ENCODE measurements at places on chromosomes 5 and 9.
A peak's percentile ranks its signal among the peaks of the same experiment; 100 is the strongest.

DNA sequence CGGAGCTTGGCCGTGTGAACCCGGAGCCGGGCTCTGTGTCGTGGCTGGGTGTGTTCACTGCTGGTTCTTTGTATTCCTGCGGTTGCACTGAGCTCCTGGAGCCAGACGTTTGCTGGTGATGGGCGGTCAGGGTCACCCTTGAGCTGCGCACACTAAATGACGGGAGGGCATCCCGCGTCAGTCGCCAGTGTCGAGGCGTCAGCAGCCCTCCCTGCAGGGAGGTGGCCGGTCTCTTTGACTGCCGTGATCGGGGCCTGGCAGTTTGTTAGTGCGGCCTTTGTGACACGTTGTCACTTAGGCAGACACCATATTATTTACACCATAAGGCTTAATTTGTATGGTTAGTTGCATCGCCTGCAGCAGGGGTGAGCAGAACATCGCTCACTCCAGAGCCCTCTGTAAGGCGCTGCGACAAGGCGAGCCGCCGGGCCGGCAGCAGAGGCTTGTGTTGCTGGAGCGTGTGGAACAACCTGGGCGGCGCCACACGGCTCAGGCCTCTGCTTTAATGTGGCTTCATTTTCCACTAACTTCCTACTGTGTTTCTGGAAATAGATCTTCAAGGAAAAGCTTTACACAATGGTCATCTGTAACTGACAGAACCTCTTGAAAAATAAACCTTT lies 8.3 kb downstream of the NDUFS6 start:
- no peak for DNase-seq

- peak; percentile 30 for DNase-seq
Measured at GRCh38 chr9:137406876-137407589, 15.9 kb downstream of the EXD3 start.

GRCh38 chr5:9947225-9947714 lies 302.4 kb downstream of the ATPSCKMT start:
- no peak for DNase-seq

DNA sequence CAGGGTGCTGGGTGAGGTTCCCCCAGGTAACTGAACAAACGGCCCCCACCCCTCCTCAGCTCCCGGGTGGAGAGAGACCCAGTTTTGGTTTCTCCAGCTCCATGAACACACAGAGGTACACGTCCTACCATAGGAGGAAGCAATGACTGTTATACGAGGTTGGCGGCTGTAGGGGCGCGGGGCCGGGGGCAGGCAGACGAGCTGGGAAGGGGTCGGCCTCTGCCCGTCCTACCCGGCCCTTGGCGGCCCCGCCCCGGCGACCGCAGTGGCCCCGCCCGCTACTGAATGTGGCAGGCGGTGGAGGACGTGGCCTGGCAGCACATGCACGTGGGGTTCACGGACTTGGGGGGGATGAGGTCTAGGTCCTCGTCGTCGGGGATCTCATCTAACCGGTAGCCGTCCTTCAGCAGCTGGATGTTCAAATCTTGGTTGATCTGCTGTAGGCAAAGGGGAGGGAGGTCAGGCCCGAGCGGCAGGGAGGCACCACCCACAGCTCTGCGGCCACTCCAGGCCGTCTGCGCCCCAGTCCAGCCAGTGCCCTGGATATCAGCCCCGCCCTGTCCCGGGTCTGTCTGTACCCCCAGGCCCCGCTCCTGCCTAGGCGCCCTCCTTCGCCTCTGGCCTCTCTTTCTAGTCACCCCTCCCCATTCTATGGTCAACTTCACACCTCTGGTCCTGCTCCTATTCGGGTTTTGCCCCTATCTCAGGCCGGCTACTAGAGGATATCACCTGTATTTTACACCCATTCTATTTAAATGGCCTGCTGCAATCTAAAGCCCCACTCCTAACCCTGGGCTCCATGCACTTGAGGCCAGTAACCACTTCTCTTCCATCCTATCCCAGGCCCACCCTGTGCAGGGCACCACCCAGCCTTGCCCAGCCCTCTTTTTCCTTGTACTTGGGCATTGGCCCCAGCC lies 24.2 kb upstream of the MYORG start:
- DNase-seq = no peak

DNA sequence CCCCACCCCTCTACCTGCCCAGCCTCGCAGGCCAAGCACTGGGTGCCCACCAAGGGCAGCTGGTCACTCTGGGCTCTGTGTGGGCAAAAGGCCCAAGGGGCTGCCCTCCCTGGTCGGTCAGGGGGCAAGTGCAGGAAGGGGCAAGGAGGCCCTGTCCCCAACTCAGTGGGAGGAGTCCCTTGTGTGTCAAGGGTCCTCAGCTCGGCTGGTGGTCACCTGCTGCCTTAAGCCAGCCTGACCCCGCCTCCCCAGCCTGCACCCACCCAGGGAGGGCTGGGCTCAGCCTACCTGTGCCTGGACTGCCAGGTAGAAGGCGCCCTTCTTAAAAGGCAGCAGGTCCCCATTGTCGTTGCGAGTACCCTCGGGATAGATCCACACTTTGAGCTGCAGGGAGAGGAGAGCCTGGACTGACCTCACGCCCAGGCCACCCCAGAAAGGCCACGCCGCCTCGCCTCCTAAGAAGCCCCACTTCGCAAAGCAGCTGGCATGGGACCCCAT lies 10.9 kb downstream of the AGPAT2 start:
- no peak for DNase-seq

DNA sequence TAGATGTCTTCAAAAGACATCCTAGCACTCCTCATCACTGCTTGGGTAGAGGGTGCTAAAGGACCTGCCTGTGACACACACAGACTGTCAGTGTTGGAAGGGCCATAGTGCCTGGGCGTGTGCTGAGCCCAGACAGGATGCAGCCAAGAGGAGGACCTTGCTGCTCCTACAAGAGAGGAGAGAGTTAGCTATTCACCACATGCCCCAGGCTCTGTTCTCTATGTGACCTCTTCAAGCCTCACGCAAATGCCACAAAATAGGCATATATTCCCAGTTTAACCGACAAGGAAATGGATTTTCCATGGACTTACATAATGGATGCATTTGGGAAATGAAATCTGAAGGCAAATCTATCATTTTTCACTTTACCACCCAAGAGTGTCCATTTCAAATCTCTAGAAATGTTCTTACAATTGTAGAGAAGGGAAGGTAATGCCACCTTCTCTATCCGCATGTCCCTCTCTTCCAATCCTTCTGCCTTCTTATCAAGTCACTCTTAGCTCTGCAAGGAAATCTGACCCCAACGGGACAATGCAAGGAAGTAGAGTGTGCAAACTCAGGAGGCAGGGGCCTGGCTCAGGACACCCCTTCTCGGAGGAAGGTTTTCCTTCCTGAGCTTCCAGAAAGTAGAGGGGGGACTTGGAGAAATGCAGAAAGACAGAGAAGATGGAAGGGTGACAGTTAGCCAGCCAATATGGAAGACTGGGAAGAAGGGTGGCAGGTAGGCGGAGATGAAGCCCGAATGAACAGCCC lies 49.5 kb downstream of the TRIM32 start:
- no peak for DNase-seq

DNA sequence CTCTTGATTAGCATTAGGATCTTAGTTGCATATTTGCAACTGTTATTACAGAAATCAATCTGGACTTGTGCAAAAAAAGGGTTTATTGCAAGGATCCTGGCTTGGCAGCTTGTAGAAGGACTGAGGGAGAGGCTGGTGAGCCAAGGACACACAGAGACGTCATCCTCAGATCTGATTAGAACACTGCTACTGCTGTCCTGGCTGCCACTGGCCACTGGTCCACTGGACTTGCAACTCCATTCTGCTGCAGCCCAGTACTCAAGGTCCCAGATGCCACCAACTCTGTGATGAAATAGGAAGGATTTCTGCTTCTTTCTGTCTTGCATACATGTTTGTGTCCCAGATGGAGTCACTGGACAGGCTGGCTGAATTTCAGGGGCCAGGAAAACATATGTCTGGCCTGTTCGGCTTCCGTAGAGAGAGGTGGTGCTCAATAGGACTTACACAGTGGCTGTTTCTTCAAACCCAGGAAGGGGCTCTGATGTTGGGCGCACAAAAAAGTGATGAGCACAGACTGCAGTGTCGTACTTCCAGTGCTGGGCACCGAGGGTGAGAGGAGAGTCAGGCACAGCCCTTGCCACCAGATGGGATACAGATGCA lies 68.9 kb upstream of the SH3PXD2B start:
- DNase-seq = no peak

- DNase-seq = no peak
Measured at GRCh38 chr9:123640792-123641222, 284.8 kb downstream of the CRB2 start.

Measured in stimulated activated CD4-positive, alpha-beta T cell treated with anti-CD3 and anti-CD28 coated beads, Interleukin-1b, Interleukin-23, amount 100 ng/mL, for 1 hour (primary cell).